Daoy (cell line): ENCODE measurements at places on chromosomes 13 and 19. TPM values are rescaled to one million over a fixed set of nuclear protein-coding genes. Genes with fewer than 3 reads are reported as not detected.

Gene CAMSAP3
- total RNA-seq: 1.4 and 1.5 TPM in 2 replicates

Gene ZNF534
- total RNA-seq: 0.86 TPM in 1 of 2 replicates, not detected in the other

Gene CXCL17
- total RNA-seq: not detected in 2 replicates

Gene JAK3
- 0.06 and 0.09 TPM in 2 replicates for total RNA-seq

Gene SHISA2
- total RNA-seq: 100 and 138 TPM in 2 replicates

Gene GPI
- 124 and 134 TPM in 2 replicates for total RNA-seq

Gene SIGLEC5
- 0.74 TPM in 1 of 2 replicates, not detected in the other for total RNA-seq

Gene OR2Z1
- total RNA-seq: not detected in 2 replicates

Gene SLC25A15
- total RNA-seq: 11.1 and 20.9 TPM in 2 replicates

Gene KLK3
- total RNA-seq: not detected in 2 replicates

Gene PRODH2
- total RNA-seq: not detected in 2 replicates

Gene ARHGAP33
- 7.0 and 9.0 TPM in 2 replicates for total RNA-seq

Gene ZNF528
- 20.3 and 67.9 TPM in 2 replicates for total RNA-seq

Gene ZNF814
- total RNA-seq: 3.5 and 5.4 TPM in 2 replicates

Gene CLEC17A
- total RNA-seq: 0.42 TPM in 1 of 2 replicates, not detected in the other

Gene FPR1
- 0.74 and 2.9 TPM in 2 replicates for total RNA-seq

Gene ZNF541
- not detected in 2 replicates for total RNA-seq

Gene KCNC3
- 0.06 and 0.15 TPM in 2 replicates for total RNA-seq

Gene C1QTNF9
- total RNA-seq: not detected in 2 replicates

Gene ZIC2
- 1.7 and 10.9 TPM in 2 replicates for total RNA-seq

Gene NLRP9
- total RNA-seq: not detected in 2 replicates

Gene CEBPG
- 35.4 and 40.0 TPM in 2 replicates for total RNA-seq

Gene MCEMP1
- total RNA-seq: not detected in 2 replicates

Gene ZNF792
- total RNA-seq: 1.8 and 1.9 TPM in 2 replicates

Gene TIMM50
- 108 and 116 TPM in 2 replicates for total RNA-seq

Gene INSL3
- not detected in 2 replicates for total RNA-seq

Gene BRD4
- total RNA-seq: 11.1 and 12.1 TPM in 2 replicates

Gene OSCAR
- total RNA-seq: 0.27 and 0.74 TPM in 2 replicates

Gene RNF113B
- total RNA-seq: not detected in 2 replicates

Gene CCNE1
- total RNA-seq: 16.4 and 24.6 TPM in 2 replicates

Gene SH3GL1
- total RNA-seq: 44.3 and 52.8 TPM in 2 replicates

Gene ZIM2
- total RNA-seq: 2.5 and 4.8 TPM in 2 replicates

Gene ADGRE1
- 11.5 and 15.8 TPM in 2 replicates for total RNA-seq

Gene SIPA1L3
- 6.0 and 13.4 TPM in 2 replicates for total RNA-seq

Gene KLK10
- total RNA-seq: 0.63 TPM in 1 of 2 replicates, not detected in the other

Gene CKM
- total RNA-seq: 0.06 TPM in 1 of 2 replicates, not detected in the other

Gene SLC5A5
- total RNA-seq: not detected in 2 replicates

Gene ZC3H4
- total RNA-seq: 4.0 and 11.4 TPM in 2 replicates

Gene ZNF829
- 5.9 and 9.2 TPM in 2 replicates for total RNA-seq

Gene KCNN4
- 6.0 and 9.8 TPM in 2 replicates for total RNA-seq

Gene ZNF441
- total RNA-seq: 2.3 and 4.1 TPM in 2 replicates

Gene ZNF497
- total RNA-seq: 1.5 and 2.7 TPM in 2 replicates

Gene LIM2
- not detected in 2 replicates for total RNA-seq

Gene CD37
- not detected in 2 replicates for total RNA-seq

Gene NLRP5
- total RNA-seq: 4.9 and 5.1 TPM in 2 replicates

Gene CABP5
- total RNA-seq: not detected in 2 replicates

Gene FCER2
- not detected in 2 replicates for total RNA-seq
